B cell (primary cell): ENCODE measurements at places on chromosomes 7 and 10. TPM values are rescaled to one million over a fixed set of nuclear protein-coding genes. Genes with fewer than 3 reads are reported as not detected.

GRCh38 chr7:130091999-130092398 lies 21.7 kb downstream of the KLHDC10 start:
- DNase-seq, result peak; percentile 22
- peak overlapping the region; percentile 39 for H3K27ac ChIP-seq
- peak overlapping the region; percentile 15 for H3K4me3 ChIP-seq
- H3K27me3 ChIP-seq, result no peaks in the 10 kb centered on the region

DNA sequence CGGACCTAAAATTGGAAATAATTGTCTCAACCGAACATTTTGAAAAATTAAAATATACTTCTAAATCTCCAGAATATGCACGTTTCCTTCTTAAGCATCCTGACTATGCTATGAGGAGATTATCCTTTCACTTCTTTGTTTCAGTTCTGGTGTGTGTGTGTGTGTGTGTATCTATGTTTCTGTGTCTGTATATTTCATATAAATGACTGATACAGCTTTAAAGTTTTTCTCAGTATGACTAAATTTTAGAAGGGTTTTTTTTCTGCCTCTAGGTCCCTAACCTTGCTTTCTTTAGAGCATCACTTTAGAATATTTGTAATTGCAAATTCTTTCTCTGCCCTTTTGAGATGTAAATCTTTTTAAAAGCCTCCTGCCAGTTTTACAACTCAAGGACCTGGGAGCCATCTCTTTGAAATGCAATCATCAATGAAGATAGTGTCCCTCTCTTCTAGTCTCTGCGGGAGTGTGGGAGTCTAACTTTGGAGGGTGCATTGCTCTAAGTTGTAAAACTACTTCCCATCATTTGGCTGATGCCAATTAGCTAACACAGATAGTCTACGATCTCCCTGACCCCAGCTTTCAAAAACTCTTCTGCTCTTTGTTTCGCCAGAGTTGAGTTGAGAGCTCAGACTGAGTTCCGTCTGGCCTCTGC lies 782.0 kb upstream of the ZWINT start:
- no peak overlapping the region for H3K27ac ChIP-seq
- no peaks in the 10 kb centered on the region for H3K4me1 ChIP-seq
- no peaks in the 10 kb centered on the region for H3K27me3 ChIP-seq
- no peaks in the 10 kb centered on the region for H3K36me3 ChIP-seq
- DNase-seq, result no peak
- H3K4me3 ChIP-seq, result no peak overlapping the region

AS3MT gene
- polyA plus RNA-seq, result 0.25 and 0.61 TPM in 2 replicates

- peak overlapping the region; percentile 40 for H3K27ac ChIP-seq
- peaks cover 12% of the 10 kb centered on the region for H3K4me1 ChIP-seq
- peak overlapping the region; percentile 51 for H3K4me3 ChIP-seq
Observed at GRCh38 chr7:36151921-36152755, 916 bp upstream of the EEPD1 start.

DNA sequence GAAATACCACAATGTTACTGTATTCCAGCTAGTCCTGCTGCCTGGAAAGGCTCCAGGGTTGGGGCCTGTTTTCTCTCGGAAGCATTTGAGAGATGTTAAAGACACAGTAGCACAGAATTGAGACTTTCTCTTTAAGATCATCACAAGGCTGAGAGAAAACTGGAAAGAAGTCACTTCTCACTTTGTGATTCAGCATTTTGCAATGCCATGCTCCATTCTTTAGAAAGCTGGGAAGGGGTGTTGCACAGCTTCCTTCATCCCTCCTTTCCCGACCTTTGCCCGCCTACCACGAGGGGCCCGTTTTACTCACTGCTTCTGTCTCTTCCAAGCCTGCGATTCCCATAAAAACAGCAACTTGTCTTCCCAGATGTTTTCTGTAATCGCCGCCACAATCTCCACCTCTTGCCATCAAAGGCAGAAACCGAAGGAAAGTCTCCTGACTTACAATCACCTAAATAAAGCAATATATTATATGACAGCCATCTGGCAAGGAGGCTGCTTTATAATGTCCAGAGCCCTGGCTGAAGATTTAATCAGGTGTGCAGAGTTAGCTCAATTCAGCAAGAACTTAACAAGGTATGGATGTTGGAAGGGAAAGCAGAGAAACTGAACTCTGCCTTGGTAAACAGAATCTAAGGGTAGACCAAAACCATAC lies 18.9 kb downstream of the NOD1 start:
- no peaks in the 10 kb centered on the region for H3K27me3 ChIP-seq
- no peak overlapping the region for H3K4me3 ChIP-seq
- H3K36me3 ChIP-seq, result peaks cover 45% of the 10 kb centered on the region
- H3K4me1 ChIP-seq, result peaks cover 27% of the 10 kb centered on the region
- no peak for DNase-seq
- no peak overlapping the region for H3K27ac ChIP-seq

GRCh38 chr10:28561531-28561930 lies 28.6 kb downstream of the WAC start:
- DNase-seq, result no peak
- no peaks in the 10 kb centered on the region for H3K27me3 ChIP-seq
- peaks cover 40% of the 10 kb centered on the region for H3K36me3 ChIP-seq
- H3K4me1 ChIP-seq, result peaks cover 29% of the 10 kb centered on the region

ZNF735 gene
- polyA plus RNA-seq, result not detected in 2 replicates
